ENCODE measurements at places on chromosomes 11 and 22.

- no peak for DNase-seq
Measured at GRCh38 chr11:11148104-11148509, 204.9 kb downstream of the CSNK2A3 start.

- DNase-seq: no peak
Measured at GRCh38 chr11:122202161-122202950, 86.3 kb upstream of the BLID start.

DNA sequence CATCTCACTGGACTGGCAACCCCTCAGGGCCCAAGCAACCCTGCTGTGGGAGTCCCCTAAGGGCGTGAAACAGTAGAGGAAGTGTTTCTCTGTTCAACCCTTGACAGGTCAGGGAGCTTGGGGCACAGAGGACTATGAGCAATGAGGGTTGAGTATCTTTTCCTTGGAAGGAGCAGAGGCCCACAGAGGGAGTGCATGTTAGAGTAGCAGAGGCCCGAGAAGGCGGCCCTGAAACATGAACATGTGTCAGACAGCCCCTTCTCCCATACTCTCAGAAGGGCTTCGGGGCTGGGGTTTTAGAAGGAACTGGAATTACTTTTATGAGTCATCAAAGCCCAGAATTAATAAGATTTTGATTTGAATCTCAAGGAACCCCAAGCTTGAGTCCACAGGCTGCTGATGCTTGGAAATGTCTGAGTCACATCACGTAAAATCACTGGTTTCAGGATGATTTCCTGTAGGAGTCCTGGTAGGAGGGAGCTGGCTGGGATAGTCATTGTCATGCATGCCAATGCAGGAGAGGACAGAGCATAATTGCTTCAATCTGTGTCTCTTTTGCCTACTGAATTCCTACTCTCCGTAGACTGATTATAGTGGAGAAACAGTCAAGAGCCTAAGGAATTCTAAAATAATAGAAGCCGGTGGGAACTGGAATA, 22.6 kb downstream of the C11orf71 start:
- DNase-seq: no peak

GRCh38 chr11:8227156-8228152, 36.2 kb downstream of the LMO1 start:
- DNase-seq: no peak

DNA sequence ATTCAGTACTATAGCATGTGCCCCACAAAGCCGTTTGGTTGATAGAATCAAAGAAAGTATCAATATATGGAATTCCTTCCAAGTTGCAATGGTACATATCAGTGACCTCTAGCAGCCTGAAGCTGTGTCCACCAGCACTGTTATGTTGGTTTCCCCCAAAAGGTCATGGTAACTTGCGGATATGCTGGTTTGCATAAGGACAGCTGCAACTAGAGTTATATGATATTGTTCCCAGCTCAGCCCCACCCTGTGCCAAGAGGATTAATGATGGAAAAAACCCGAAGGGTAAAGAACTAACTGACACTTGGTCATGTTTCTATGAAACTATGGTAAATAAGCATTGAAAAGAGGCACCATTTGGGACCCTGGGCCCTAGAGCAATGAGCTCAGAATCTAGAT, 93.5 kb downstream of the PDHX start:
- DNase-seq: no peak

DNA sequence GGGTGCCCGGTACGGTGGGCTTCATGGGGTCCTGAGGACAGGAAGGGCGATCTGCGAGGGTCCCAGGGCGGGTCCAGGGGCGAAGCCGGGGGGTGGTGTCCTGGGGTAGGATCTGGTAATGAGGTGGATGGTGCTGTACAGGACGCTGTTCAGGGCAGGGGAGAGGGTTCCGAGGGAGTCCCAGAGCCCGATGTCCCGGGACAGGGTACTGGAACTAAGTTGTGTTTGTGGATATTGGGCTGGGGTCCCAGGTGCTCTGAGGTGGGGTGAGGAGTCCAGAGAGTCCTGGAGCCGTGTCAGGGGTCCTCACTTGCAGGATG, 426 bp downstream of the LZTR1 start:
- DNase-seq: no peak

DNA sequence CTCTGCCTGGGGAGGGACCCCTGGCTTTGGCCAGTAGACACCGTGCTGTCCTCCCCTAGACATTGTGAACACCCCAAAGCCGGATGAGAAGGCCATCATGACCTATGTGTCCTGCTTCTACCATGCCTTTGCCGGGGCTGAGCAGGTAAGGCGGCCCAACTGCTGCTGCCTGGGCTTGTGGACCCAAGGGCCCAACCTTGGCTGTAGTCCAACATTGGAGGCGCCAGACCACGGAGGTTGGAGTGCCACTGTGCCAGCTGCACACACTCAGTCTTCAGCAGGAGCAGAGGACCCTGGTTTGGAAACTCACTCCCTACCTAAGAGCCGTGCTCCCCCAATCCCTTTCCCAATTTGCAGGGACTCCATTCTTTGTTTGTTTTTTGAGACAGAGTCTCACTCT, 9.4 kb downstream of the ACTN3 start:
- DNase-seq: no peak

GRCh38 chr11:61011229-61011870, 39.9 kb downstream of the CD6 start:
- no peak for DNase-seq

DNA sequence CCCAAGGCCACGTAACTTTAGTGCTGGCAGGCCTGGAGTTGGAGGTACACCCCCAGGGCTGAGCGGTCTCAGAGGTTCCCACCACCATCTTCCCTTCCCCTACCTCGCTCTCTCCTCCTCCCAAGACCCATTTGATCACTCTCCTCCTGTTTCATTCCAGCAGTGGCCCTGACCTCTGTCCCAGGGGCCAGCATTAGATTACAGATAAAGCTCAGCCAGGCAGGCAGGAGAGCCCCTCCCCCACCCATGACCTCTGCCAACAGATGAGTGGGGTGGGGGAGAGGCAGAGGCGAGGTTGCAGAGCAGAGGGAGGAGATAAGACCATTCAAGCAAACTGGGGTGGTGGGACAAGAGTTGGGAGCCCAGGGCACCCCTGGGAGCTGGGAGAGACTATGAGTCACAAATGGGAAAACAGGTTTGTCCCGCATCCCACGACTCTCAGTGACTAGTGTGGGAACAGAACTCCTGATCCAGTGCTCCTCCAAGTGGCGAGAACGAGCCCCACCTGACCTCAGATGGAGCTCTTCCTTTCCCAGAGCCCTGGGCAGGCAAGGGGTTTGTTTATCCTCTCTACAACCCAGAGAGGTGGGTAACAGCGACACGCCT, 367.9 kb downstream of the MN1 start:
- no peak for DNase-seq

DNA sequence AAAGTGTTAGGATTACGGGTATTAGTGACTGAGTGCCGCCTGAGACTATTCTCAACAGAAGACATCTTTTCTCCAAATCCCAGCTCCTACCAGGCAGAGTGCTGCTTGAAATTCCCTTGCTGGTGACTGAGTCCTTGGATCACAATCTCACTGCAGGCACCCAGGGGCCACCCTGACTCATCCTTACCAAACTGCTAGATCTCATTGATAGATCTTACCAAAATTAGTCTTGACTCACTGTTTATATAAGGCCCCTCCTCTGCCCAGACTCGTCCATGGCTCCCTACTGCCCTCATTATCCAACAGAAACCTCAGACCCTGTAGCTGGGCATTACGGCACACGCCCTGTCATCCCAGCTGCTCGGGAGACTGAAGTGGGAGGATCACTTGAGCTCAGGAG, 14.7 kb downstream of the TBC1D10A start:
- no peak for DNase-seq

- no peak for DNase-seq
Measured at GRCh38 chr22:30474121-30474520, 2.3 kb upstream of the SEC14L3 start.

GRCh38 chr22:48089601-48090331, 1327.3 kb downstream of the TBC1D22A start:
- no peak for DNase-seq

- DNase-seq: no peak
Measured at GRCh38 chr11:11780858-11781257, 60.9 kb upstream of the USP47 start.

DNA sequence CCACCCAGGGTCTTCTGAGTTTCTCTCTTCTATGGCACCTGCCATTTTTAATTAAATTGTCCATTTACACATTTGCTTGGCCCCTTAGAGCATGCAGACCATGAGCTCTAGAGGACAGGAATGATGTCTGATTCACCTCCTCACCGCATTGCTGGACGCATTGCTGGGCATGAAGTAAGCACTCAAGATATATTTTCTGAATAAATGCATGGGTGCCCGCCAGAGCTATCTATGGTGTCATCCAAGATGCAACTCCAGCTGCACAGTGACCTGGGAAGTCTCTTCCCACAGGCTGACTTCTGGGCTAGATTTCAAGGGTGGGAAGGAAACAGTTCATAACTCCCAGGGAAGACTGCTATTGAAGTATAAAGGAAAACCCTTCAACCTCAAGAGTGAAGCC, 66.6 kb upstream of the ASPHD2 start:
- DNase-seq: no peak

DNA sequence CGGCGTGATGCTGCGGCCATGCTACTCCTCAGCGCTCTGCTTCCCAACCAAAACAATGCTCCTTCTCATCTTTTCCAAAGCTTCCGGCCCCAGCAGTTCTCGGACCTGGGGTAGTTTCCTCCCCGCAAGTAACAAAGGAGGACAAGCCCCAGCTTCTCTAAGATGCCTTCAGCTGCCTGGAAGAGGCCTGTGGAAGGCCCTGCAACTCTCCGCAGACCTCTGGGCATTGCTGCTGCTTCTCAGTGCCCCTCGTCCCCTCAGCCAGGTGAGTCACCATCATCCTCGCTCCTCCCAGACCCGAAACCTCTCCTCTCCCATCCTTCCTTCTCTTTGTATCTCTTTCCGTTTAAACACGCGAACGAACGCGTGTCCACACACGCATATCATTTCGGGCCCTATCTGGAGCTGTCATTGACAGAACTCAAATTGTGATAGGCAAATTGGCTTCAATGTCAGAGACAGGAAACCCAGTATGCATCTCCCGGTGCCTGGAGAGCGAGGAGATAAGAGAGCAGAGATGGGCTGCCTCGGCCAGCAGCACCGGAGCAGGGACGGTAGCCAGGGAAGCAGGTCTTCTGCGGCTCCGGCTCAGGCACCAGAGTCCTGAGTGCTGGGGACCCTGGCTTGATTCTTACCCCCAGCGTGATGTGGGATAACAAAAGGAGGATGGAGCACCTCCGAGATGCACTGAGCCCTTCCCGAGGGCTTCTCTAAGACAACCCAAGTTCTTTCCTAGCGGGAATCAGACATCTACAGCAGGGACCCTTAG, 22.0 kb upstream of the JAM3 start:
- DNase-seq: no peak

GRCh38 chr22:50696799-50697561, 24.4 kb downstream of the SHANK3 start:
- DNase-seq: no peak

DNA sequence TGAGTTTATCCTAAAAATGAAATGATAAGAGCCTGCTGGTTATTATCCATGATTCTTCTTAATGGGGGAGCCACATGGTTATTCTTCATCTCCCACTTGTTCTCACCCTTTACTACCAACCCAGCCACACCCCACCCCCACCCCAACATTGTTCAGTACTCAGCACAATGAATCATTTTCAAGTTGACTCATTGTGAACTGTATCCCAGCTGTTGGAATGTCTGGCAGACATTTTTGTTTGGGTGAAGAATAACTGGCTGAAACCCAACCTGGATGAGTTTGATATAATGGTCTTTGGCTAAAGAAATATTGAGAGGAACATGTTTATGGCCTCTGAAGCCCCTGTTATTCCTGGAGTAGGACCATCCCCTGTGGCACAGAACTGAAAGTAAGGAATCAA, 136.2 kb downstream of the ELP4 start:
- no peak for DNase-seq

- DNase-seq: no peak
Measured at GRCh38 chr11:128407962-128408361, 179.4 kb downstream of the ETS1 start.

GRCh38 chr11:118609380-118610224, 2.2 kb downstream of the PHLDB1 start:
- peak; percentile 13 for DNase-seq

GRCh38 chr11:115644856-115645255, 140.6 kb upstream of the CADM1 start:
- no peak for DNase-seq

DNA sequence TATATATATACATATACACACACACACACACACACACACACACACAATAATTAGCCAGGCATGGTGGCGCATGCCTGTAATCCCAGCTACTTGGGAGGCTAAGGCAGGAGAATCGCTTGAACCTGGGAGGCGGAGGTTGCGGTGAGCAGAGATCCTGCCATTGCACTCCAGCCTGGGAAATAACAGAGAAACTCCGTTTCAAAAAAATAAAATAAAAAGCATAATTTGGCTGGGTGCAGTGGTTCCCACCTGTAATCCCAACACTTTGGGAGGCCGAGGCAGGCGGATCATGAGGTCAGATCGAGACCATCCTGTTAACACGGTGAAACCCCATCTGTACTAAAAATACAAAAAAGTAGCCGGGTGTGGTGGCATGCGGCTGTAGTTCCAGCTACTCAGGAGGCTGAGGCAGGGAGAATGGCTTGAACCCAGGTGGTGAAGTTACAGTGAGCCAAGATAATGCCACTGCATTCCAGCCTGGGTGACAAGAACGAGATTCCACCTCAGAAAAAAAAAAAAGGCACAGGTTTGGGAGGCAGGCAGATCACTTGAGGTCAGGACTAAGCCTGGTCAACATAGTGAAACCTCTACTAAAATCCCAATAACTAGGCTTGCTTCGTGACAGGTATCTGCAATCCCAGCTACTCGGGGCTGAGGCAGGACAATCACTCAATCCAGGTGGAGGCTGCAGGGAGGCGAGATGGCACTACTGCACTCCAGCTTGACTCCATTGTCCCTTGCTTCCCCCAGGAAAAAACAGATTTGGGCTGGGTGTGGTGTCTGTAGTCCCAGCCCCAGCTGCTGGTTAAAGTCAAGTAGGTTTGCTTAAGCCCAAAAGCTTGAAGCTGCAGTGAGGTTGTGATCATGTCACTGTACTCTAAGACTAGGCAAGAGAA, 11.8 kb upstream of the WDR74 start:
- DNase-seq: no peak

DNA sequence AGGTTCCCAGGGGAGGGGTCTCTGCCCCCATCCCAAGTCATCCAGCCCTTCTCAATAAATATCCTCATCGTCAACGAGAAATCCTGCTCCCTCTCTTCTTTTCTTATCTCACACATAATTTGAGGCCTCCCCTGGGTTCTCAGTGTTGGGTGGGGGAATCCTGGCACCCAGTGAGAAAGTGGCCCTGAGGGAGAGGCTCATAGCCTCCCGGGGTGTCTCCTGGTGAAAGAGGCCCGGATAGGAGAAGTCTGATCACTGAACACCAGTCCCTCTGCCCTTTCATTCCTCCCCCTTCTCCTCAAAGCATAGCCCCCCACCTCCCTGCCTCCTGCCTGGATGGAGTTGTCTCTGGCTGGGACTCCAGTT, 35.3 kb downstream of the IGLL5 start:
- no peak for DNase-seq

DNA sequence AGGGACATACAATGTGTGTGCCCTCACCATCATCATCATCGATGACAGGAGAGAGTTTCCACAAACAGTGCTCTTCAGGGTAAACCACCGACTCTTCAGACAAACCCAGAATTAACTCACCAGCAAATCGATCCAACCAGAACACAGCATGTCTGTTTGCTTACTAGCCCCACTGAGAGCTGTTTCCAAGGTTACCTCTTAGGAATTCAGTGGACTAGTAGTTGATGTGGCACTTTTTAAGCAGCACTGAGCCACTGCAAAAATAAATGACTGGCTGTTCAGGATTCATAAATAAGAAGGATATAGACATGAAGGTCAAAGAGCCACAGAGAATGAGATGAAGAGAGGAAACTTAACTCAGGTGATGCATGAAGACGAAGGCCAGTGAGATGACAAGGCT, 83.1 kb downstream of the PARVA start:
- DNase-seq: no peak

All from activated T-cell treated with anti-CD3 and anti-CD28 coated beads for 1 hour (primary cell).